Adrenal gland (tissue), 19 donors: ENCODE measurements at places on chromosomes 5 and 9.

- H3K4me3 ChIP-seq = no peak overlapping the region
- DNase-seq = no peak
These were observed 90.7 kb downstream of the RCL1 start for GRCh38 chr9:4883326-4883873.

DNA sequence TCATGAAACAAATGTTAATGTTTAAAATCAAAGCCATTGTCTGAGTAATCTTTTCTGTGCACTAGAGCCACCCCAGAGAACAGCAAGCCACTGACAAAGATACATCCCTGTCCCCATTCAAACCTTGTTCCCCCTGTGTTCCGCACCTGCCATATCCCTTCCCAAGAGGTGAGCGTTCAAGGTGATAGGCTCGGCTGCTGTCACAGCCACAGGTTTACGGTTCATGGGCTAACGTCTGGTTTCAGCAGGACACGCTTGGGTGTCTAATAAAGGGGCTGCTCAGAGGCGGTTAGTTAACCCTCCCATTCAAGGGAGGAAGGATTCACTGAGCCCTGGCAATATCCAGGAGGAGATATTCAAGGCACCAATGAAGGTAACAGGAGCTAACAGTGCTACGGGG, 24.5 kb upstream of the LAMC3 start:
- no peak overlapping the region for H3K4me3 ChIP-seq
- no peaks in the 10 kb centered on the region for H3K4me1 ChIP-seq
- H3K36me3 ChIP-seq = no peaks in the 10 kb centered on the region
- DNase-seq = no peak
- no peak overlapping the region for H3K27ac ChIP-seq

DNA sequence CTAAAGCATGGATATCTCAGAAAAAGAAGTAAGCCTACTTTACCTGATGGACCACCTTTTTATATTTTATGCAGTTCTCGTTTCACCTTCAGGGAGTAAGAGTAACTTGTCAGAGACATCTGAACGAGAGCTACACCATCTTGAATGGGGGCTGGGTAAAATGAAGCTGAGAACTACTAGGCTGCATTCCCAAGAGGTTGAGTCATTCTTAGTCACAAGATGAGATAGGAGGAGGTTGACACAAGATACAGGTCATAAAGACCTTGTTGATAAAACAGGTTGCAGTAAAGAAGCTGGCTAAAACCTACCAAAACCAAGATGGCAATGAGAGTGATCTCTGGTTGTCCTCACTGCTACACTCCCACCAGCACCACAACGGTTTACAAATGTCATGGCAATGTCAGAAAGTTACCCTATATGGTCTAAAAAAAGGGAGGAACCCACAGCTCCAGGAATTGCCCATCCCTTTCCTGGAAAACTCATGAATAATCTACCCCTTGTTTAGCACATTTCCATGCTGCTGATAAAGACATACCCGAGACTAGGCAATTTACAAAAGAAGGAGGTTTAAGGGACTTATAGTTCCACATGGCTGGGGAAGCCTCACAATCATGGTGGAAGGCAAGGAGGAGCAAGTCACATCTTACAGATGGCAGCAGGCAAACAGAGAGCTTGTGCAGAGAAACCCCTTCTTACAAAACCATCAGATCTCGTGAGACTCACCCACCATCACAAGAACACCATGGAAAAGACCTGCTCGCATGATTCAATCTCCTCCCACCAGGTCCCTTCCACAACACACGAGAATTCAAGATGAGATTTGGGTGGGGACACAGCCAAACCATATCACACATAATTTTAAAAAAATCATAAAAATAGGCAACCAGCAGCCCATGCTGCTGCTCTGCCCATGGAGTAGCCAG, 62.5 kb downstream of the GIN1 start:
- no peak for DNase-seq
- H3K27ac ChIP-seq = no peak overlapping the region
- H3K27me3 ChIP-seq = no peaks in the 10 kb centered on the region
- H3K4me1 ChIP-seq = no peaks in the 10 kb centered on the region
- H3K36me3 ChIP-seq = no peaks in the 10 kb centered on the region

DNA sequence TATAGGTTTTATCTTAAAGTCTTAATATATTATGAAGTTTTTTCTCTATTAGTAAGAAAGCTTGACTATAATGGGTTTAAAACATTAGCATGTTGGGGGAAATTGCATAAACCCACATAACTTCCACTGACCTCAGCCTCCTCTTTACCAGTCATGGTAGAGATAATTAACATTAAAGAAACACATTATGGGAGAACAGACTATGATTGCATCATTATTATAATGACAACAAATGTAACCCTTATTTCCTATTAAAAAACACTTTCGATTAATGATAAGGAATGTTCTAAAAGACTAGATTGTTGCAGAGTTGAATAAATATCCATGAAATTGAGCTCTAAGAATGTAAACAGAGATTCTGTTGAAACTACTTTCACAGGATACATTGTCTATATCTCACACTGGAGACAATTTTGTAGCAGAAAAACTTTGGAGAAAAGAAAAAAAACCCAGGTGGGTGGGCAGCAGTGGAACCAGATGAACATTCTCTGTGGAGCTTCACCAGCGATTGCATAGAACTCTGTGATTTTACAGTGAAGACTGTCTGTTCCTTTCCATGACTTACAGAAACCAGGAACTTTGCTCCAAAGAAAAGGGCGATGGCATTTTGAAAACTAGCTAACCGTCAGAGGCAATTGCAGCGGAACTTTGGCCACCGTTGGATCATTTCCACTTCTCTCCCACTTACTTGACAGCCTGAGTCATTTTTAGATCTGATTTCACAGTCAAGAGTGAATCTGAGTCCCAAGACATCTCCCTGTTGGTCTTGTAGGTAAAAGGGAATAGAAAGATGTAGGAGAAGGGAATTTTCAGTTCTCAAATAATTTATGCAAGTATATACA, 21.0 kb upstream of the ERAP2 start:
- no peak for DNase-seq
- no peak overlapping the region for H3K4me3 ChIP-seq
- no peaks in the 10 kb centered on the region for H3K4me1 ChIP-seq
